ENCODE measurements at places on chromosomes 1 and 21. TPM values are rescaled to one million over a fixed set of nuclear protein-coding genes. Genes with fewer than 3 reads are reported as not detected.

- no peak for ATAC-seq
Measured at GRCh38 chr1:68808351-68808750, 311.5 kb upstream of the DEPDC1 start.

The NUF2 gene
- not detected for total RNA-seq

DNA sequence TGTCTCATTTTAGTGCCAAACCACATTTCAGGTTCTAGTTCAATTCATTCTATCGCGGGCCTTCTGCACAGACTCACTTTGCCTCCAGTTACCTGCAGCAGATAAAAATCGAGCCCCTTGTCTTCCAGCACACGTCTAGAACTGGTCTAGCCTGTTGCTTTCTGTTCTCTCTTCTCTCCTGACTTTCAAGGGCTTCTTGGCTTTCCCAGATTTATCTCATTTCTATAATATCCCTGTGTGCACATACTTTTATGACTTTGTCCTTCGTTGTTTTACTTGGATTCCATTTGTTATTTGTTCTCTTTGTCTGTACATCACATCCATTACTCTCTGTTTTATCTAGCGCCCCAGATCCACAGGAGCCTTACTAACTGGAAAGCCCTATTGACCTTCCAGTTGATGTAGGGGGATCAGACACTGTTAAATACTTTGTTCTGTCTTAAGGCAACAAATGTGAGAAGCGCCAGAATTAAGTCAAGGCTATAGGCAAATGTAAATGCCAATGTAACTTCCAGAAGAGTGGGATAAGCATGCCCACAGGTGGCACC lies 284.5 kb upstream of the ADGRL4 start:
- ATAC-seq: no peak

The FABP3 gene
- 39.4 TPM for total RNA-seq

DNA sequence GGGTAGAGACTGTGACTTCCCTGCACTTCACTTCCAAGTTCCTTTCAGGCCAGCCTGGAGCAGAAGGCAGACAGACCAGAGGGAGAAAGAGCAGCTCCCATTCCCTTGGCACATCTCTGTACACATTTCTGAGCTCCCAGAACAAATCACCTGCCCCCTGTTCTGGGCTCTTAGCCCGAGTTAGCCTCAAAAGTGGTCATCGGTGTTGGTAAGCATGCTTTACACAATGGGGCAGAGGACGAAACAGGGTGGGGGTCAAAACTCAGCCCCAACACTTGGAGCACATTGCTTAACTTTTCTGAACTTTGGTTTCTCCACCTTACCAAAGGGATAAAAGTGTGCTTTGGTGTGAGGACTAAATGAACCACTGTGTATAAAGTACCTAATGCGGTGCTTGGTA lies 98.7 kb downstream of the DAB1 start:
- ATAC-seq: no peak

DNA sequence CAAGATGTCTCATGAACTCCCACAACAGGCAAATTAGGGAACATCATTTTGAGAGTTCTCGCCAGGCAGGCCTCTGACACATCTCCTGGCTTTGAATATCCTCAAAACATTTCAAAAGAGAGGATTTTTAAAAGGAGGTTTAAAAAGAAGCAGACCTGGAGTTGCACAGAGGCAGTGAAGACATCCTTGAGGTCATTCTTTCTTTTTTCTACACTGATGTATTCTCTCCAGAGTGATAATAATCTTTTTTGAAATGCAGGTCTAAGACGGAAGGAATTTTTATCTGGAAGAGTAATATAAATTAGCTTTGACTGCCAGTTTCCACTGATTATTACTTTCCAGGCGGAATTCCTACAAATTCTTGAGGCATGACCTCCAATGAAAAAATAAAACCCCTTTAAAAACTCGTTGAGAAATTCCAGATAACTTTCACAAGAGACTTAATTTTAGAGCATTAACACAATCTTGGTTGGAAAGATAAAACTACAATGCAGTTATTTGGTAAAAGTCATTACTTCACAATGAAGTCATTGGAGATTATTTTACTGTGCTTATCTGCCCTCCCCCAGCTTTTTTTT lies 125.0 kb downstream of the LYPLAL1 start:
- peak; percentile 86 for ATAC-seq

DNA sequence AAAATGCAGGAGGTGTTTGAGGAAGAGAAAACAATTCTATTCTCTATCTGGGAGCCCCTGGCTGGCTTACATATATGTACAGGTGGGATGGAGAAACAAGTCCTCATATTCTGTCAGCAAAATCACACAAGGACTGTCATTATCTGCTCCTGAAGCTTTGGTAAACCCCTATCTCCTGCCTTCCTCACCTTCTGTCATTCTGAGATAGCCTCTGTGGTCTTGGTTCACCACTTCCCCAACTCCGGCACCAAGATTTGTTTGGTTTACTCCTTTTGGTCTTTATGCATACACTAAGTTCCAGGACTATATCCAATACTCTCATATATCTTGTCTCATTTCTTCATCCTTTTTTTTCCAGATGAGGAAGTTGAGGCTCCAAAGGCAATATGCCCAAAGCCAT lies 551.1 kb downstream of the PLPP3 start:
- ATAC-seq: no peak

- peak; percentile 89 for ATAC-seq
Measured at GRCh38 chr1:12052008-12052573, 11.0 kb upstream of the TNFRSF8 start.

The CTNNBIP1 gene
- 27.6 TPM for total RNA-seq

- no peak for ATAC-seq
Measured at GRCh38 chr1:30748098-30748698, 9.4 kb downstream of the LAPTM5 start.

The GABRD gene
- 0.73 TPM for total RNA-seq

The CD1E gene
- total RNA-seq: not detected

DNA sequence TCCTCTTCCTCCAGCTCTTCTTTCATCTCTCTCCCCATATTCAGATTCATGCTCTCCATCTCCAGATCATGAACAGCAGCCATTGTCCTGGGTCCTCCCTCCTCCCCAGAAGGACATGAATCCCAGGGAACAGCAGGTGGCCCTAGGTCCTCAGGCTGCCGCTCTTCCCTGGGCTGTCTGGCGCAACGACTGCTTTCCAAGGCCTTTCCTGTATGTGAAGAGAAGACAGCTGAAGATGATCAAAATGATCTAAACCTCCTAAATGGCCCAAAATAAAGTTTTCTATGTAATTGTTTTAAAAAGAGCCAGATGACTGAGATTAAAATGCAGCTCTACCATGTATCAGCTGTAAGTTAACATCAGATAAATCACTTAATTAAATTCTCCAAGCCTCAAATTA lies 22.5 kb downstream of the RHBDL2 start:
- ATAC-seq: no peak

The RYR2 gene
- 50.1 TPM for total RNA-seq
